ENCODE measurements at places on chromosomes 11 and 22. TPM values are rescaled to one million over a fixed set of nuclear protein-coding genes. Genes with fewer than 3 reads are reported as not detected.

Gene SREBF2
- 101 TPM for total RNA-seq

Gene DLG2
- 1.1 TPM for total RNA-seq

Gene NF2
- 83.1 TPM for total RNA-seq

Gene PDXP
- total RNA-seq: 13.8 TPM

Gene IFITM2
- 11.0 TPM for total RNA-seq

Gene KIAA1671
- 3.9 TPM for total RNA-seq

Gene RIN1
- total RNA-seq: 32.5 TPM

Gene CECR2
- 0.37 TPM for total RNA-seq

Gene APOA4
- not detected for total RNA-seq

Gene PCNX3
- total RNA-seq: 16.3 TPM

Gene P2RY6
- 0.12 TPM for total RNA-seq

Gene MS4A12
- total RNA-seq: not detected

Gene OLFML1
- total RNA-seq: 4.2 TPM

Gene DEUP1
- under 0.01 TPM for total RNA-seq

Gene YPEL4
- 0.66 TPM for total RNA-seq

Gene NAALAD2
- 5.6 TPM for total RNA-seq

Gene AIP
- 63.2 TPM for total RNA-seq

Gene PRG3
- not detected for total RNA-seq

Gene OR4D5
- total RNA-seq: not detected

Gene FOLH1
- not detected for total RNA-seq

Gene RAB38
- total RNA-seq: 3.4 TPM

Gene POU2AF2
- not detected for total RNA-seq

Gene ADORA2A
- total RNA-seq: 1.00 TPM

Gene AIFM3
- total RNA-seq: 0.33 TPM

Gene PHOX2A
- total RNA-seq: not detected

Gene CCDC116
- total RNA-seq: 0.22 TPM

Gene LMO2
- total RNA-seq: not detected

Gene RAG1
- total RNA-seq: 0.37 TPM

Gene OR2AT4
- total RNA-seq: not detected

Gene FOSL1
- total RNA-seq: 63.9 TPM

Gene ART5
- total RNA-seq: 0.75 TPM

Gene OR51B4
- total RNA-seq: 0.11 TPM

Gene SMTNL1
- not detected for total RNA-seq

Gene TMEM151A
- total RNA-seq: 0.11 TPM

Gene FAT3
- total RNA-seq: 6.2 TPM

Measured in uterine smooth muscle cell (primary cell).